ENCODE measurements at places on chromosomes 13 and 19.

- DNase-seq = peak; percentile 52
Observed at GRCh38 chr13:21670006-21670882, 629 bp upstream of the FGF9 start.

DNA sequence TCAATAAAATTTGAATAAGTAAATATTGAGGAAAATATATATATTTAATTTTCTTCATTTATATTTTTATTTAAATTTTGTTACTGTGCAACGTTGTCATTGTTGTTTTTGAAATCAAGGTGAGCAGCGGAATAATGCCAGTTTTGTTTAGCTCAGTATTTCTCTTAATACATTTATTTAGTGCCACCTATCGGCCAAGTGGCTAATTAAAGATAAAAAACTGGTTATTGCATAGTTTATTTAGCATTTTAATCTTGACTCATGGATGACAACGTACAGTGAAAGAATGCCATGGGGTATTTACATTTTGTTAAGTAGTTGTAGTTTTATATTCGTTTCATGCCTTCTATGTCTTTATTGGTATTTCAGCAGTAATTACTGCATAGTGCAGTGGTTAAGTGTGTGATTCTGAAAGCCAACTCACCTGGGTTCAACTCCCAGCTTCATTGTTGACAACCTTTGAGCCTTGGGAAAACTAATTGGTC lies 265.9 kb downstream of the MYO16 start:
- peak; percentile 48 for DNase-seq

DNA sequence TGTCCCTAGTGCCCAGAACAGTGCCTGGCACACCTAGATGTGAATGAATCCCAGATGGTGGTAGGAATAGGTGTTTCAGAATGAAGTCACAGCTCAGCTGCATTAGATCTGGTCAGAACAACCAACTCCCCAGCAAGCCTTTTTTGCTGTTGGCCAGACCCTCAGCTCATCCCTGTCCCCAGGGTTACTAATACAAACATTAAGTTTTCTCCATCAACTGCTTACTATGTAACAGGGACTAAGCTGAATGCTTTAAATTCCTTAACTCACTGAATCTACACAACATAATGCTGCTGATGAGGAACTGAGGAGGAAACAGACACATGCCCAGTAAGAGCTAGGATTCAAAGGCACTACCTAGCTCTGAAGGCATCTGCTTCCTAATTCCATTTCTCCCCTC lies 18.8 kb downstream of the SMG9 start:
- DNase-seq = peak; percentile 21

DNA sequence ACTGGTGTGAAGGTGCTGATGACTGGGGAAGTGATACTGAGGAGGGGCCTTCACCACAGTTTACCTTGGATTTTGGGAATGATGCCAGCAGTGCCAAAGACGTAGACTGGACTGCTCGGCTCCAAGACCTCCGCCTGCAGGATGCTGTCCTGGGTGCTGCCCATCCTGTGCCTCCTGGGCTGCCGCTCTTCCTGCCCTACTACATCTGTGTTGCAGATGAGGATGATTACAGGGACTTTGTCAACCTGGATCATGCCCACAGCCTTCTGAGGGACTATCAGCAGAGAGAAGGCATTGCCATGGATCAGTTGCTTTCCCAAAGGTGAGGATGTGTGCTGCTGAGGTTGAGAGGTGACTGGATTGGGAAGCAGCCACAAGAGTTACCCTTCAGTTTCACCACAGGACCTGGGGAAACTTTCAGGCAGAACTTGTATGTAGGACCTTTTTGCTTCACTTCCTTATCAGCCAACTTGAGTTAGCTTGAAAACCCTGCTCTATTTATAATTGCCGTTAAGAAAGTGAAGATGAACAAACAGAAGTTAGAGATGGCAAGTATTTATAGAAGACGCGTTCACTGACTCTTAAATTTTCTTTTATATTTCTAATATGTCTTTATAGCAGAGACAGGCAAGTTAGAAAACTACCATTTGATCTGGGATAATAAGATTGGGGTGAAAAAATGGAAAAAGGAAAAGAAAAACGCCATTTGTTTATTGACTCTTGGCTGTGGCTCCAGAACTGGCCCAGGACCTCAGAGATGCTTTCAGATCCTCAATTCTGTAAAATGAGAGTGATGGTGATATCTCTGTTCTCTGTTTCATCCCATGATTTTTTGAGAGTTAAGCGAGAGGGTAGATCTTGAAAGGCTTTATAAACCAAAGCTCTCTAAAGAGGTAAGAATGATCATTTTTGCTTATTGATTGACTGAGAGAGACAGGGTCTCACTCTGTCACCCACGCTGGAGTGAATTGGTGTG lies 5.3 kb downstream of the PDCD2L start:
- DNase-seq = no peak

- peak; percentile 37 for DNase-seq
Observed at GRCh38 chr13:29532116-29532515, 63.4 kb downstream of the SLC7A1 start.

- DNase-seq = peak; percentile 35
Observed at GRCh38 chr19:48755084-48755641, at the start of gene FGF21. Gene FGF21, plus strand, starts transcription at chr19:48755524. Its CDS starts 713 bp downstream, at chr19:48756237.

DNA sequence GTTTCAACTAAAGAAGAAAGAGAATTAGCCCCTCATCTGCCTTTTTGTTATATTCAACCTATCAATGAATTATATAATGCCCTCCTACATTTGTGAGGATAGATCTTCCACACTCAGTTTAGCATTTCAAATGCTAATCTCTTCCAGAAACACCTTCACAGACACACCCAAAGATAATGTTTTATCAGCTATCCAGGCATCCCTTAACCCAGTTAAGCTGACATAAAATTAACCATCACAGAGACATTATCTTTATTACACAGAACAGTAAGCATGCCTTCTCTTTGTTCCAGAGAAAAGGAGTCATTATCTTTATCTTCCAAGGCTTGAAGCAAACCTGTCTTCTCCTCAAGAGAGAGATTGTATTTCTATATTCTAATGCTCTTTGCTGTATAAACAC lies 53.1 kb downstream of the PCDH20 start:
- DNase-seq = no peak

GRCh38 chr19:49579947-49580263 lies 451 bp downstream of the NOSIP start:
- no peak for DNase-seq

- no peak for DNase-seq
Observed at GRCh38 chr19:10454267-10454666, 33.9 kb downstream of the PDE4A start.

- no peak for DNase-seq
Observed at GRCh38 chr19:326871-327270, 17.7 kb downstream of the MIER2 start.

DNA sequence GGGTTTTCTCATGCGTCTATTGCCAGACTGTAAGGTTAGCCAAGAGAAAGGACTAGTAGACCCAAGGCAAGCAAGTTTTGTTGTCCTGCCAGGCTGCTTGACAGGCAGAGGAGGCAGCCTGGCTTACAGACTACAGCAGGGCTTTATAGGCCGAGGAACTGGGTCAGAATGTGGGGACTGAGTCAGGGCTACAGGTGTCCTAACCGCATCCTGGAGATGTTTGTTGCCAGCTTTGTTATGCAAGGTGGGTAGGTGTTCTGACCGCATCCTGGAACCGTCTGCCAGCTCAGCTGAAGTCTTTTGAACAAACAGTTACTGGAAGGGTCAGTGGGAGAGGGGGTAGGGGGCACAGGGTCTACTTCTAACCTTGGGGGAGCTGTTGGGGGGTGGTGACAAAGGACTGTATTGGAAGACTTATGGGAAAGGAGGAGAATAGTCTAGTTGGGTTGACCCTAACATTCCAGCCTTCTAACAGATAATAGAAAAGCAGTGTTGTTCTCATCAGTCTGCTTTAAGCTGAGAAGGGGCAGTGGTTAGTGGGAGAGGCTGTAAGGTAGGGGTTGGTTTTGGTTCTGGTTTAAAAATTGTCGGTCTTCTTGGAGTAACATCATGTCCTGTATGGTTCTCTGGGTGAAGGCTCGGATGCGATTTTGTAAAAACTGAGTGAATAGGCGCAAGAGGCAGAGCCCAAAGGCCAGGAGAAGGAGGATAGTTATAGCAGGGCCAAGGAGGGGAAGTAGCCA lies 913.8 kb upstream of the SLITRK5 start:
- no peak for DNase-seq

DNA sequence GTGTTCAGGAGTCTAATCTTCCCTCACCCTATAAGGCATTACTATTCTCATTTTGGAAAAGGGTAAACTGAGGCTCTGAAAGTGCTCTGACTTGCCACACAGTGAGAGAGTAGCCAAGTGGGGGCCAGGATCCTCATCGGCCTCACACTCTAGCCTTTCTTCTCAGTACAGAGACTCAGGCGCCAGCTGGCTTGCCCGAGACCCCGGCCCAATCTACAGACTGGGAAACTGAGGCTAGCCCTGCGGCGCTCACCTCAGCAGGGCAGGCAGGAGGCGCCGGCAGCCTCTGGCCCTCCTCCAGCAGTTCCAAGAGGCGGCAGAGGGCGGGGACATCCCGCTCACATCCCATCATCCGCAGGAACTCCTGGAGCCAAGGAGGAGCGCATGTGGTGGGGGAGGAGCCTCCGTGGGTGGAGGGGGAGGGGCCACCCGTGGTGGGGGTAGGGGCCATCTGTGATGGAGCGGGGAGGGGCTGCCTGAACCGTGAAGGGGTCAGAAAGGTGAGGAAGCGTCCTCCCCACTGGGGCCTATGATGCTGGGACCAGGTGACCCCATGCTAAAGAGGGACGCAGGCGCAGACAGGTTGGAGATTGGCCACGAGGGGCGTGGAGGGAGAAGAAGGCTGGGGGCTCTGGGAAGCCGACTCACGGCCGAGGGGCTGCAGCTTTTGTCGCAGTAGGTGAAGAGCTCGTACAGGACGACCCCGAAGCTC lies 8.7 kb upstream of the INSL3 start:
- DNase-seq = peak; percentile 48

DNA sequence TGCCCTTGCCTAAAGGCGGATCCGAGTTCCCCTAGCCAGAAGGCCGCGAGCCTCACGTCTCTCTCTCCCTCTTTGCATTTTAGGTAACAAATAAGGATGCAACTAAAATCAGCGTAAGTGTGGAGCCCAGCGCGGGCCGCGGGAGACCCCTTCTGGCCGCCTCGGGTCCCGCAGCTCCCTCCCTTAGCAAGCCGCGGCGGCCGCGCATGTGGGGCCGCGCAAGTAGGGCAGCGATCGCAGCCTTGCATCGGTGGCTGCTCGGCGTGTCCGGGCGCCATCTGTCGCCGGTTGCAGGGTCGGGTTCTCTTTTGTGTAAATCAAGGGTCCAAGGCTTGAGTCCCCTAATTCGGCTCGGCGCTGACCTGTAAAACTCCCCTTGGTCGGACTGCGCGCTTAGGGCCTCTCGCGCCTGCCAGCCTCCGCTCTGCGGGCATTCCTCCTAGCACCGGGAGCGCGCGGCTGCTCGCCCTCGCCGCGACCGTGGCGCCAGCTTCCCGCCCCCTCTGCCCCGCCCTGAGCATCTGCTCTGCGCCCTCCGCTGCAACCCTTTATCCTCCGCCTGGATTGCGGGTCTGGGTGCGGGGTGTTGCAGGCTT lies 2.7 kb downstream of the VSTM2B start:
- DNase-seq = peak; percentile 55

DNA sequence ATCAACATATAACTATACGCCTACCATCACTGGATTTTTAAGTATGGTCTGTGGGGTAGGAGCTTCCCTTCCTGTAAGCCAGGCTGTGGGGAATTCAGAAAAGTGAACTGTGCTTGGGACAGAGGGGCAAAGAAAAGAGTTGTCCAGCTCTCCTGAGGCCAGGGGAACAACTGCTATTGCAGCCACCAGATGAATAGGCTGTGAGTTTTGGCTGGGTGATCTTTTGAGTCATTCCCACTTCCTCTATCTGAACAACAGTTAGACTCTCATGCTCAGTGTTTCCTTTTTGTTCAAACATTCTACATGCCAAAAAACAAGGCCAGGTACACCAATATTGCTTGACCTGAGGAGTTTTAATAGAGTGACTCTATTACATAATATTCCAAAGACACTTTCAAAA lies 426.2 kb upstream of the DACH1 start:
- no peak for DNase-seq

GRCh38 chr19:45554481-45554880 lies 30.1 kb downstream of the OPA3 start:
- DNase-seq = no peak

DNA sequence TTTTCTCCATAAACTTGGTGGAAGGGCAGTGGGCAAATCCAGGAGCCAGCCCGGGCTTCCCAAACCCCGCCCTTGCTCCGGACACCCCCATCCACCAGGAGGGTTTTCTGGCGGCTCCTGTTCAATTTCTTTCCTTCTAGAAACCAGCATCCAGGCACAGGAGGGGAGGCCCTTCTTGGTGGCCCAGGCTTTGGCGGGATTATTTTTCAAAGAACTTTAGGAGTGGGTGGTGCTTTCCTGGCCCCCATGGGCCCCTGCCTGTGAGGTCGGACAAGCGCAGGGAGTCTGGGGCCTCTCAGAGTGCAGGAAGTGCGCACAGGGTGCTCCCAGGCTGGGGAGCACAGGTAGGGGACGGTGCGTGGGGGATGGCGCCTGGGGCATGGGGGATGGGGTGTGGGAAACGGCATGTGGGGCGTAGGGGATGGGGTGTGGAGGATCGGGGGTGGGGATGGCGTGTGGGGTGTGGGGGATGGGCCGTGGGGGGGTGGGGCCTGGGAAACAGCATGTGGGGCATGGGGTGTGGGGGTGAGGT lies 396 bp downstream of the F7 start:
- no peak for DNase-seq

DNA sequence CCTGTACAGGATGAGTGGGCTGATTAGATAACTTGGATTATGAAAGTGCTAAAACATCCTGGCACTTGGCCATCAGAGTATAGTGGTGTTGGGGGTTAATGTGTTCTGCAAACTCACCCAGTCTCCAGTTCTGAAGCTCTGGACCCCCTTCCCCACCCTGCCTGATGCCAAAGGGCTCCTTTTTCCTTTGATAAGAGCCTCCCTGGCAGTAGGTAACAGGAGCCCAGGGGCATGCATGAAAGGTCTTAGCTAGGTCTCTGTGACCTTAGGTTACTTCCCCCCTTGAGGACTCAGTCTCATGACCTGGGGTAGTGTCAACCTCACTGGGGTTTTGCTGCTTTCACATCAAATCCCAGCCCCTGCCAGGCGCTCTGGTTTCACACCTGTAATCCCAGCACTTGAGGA lies 2.5 kb downstream of the RPS28 start:
- DNase-seq = no peak

DNA sequence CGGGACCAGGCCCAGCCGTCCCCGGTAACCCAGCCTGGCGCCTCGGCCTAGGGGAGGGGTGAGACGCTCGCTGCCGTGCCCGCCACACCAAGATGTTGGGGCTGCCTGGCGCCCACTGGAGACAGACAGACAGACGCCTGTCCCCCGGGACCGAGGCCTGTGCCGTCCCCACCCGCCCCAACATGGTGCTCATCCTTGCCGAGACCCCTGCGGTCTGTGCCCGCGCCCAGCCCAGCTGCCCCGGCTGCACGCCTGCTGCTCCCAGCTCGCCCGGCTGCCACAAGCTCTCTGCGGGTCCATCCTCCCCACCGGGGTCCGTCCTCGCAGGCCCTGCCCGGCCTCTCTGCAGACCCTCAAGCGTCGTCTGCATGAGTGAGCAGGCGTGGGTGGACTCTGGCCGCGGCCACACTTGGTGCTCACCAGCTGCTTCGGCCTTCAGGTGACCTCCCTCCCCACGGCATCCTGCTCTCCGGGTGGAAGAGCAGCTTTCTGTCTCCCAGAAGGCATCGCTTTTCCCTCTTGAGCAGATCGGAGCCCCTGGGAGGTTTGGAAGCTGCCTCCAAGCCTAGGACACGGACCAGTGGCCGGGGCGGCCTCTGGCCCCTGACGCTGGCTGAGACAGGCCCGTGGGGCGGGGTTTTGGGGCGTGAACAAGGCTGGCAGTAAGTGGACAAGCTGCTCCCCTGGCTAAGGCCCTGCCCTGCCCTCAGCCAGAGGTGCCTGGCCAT lies 6.7 kb upstream of the TMPRSS9 start:
- no peak for DNase-seq

Data from fibroblast of skin of abdomen (primary cell).